ENCODE measurements at places on chromosomes 4 and X. TPM values are rescaled to one million over a fixed set of nuclear protein-coding genes. Genes with fewer than 3 reads are reported as not detected.

- DNase-seq, result peak; percentile 77
Observed at GRCh38 chrX:10620121-10620699, at the start of gene MID1. MID1 (minus strand) TSS chrX:10620585; CDS start chrX:10567547, 53,038 bp downstream.

GRCh38 chr4:128451270-128451905 is 163.8 kb upstream of the PGRMC2 start:
- DNase-seq, result no peak

- DNase-seq, result peak; percentile 66
Observed at GRCh38 chr4:148795156-148795864, 353.1 kb upstream of the NR3C2 start.

DNA sequence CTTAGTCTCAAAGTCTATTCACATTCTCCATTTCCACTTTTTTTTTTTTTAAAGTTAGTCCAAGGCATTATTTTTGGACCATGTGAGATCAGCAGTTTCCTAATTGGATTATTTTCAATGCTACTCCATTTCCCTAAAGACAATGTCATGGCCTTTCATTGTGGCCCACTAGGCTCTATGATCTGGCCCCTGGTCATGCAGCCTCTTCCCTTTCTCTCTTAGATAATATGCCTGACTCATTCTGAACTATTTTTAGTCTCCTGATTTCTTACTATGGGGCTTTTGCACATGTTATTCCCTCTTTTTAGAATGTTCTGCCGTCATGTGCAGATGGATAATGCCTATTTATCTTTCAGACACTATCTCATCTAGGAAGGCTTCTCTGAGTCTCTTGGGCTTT is 157.3 kb downstream of the TMA16 start:
- DNase-seq, result no peak

GRCh38 chr4:101501421-101501820 is 154.1 kb upstream of the PPP3CA start:
- no peak for DNase-seq

GRCh38 chrX:41695426-41695825 is 6.7 kb downstream of the GPR34 start:
- no peak for DNase-seq

GRCh38 chr4:38365748-38366310 is 298.2 kb upstream of the KLF3 start:
- no peak for DNase-seq

- DNase-seq, result no peak
Observed at GRCh38 chrX:21943460-21944135, 3.1 kb downstream of the SMS start.

- no peak for DNase-seq
Observed at GRCh38 chr4:11069083-11069482, 359.6 kb downstream of the HS3ST1 start.

GRCh38 chr4:128288689-128289106 is 1.1 kb upstream of the PGRMC2 start:
- peak; percentile 8 for DNase-seq

Gene CXCL5
- total RNA-seq, result 1,906 TPM

Gene CFAP99
- 0.32 TPM for total RNA-seq

Gene CXCL6
- total RNA-seq, result 48.2 TPM

Gene GASK1B
- 1.4 TPM for total RNA-seq

Gene ODAM
- 214 TPM for total RNA-seq

Gene P2RY4
- not detected for total RNA-seq

All from Calu3 (cell line).